ENCODE measurements at places on chromosomes 12 and 14.

- DNase-seq: no peak
Measured at GRCh38 chr14:99146616-99147365, 125.2 kb downstream of the BCL11B start.

GRCh38 chr12:101539148-101539547 lies 55.6 kb upstream of the MYBPC1 start:
- no peak for DNase-seq

- no peak for DNase-seq
Measured at GRCh38 chr12:83099436-83099835, 412.7 kb downstream of the TMTC2 start.

DNA sequence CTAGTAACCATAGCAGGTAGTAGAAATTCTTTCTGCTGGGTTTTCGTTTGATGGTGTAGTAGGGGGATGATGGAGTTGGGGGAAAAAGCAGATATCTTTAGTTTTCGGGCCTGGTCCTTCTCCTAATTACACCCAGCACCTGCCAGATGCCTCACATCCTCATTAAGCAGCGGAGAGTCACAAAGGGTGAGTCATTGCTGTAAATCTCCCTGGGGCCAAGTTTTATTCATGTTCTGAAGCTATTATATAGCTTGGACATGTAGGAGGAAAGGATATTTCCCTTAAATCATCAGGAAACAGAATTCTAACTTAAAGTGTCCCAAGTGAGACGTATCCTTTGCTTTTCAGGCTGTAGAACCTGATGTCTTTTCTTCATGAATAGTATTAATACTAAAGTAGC lies 4.9 kb upstream of the NECAP1 start:
- DNase-seq: no peak

DNA sequence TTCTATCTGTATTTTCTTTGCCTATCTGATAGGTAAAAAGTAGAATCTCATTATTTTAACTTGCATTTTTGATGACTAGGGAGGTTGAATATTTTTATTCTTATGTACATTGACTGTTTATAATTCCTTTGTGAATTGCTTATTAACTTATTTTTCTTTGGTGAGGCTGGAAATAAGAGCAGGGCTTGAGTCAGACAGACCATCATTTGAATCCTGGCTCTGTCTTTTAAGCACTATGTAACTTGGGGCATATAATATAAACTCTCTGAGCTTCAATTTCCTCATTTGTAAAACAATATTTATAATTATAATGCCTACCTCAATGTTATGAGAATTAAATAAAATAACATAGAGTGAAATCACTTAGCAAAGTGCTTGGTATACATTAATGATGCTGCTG lies 108.9 kb downstream of the MSRB3 start:
- no peak for DNase-seq

GRCh38 chr12:13062669-13063068 lies 18.5 kb downstream of the FAM234B start:
- DNase-seq: no peak

Measured in RPMI8226 (cell line).